ENCODE measurements at places on chromosomes 5 and 9.

GRCh38 chr5:67255881-67256280 is 59.3 kb upstream of the CD180 start:
- H3K4me1 ChIP-seq = peaks cover 2% of the 10 kb centered on the region
- peaks cover 12% of the 10 kb centered on the region for H3K27me3 ChIP-seq
- H3K36me3 ChIP-seq = no peaks in the 10 kb centered on the region
- no peak overlapping the region for H3K4me3 ChIP-seq

DNA sequence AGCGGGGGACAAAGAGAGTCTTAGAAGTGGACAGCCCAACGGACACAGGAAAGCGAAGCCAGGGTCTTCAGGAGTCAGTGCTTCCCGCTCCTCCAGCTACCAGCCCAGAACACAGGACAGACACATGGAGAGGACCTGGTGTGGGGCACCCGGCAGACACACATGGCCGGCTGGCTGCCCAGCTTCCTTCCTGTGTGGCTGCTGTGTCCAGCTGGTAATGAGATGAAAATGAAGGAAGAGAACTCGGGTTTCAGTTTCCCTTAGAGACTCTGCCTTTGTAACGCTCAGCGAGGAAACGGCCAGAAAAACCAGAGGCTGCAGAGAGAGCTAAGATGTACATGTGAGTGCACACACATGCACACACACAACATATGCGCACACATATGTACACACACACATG is 87.5 kb downstream of the SECISBP2 start:
- H3K27ac ChIP-seq = peak overlapping the region; percentile 36
- DNase-seq = no peak
- H3K4me3 ChIP-seq = no peak overlapping the region

GRCh38 chr9:17272536-17272935 is 137.7 kb downstream of the CNTLN start:
- H3K36me3 ChIP-seq = no peaks in the 10 kb centered on the region
- H3K27me3 ChIP-seq = no peaks in the 10 kb centered on the region
- no peak overlapping the region for H3K27ac ChIP-seq
- no peak overlapping the region for H3K4me3 ChIP-seq
- no peak for DNase-seq

- no peak for DNase-seq
- no peaks in the 10 kb centered on the region for H3K27me3 ChIP-seq
- no peaks in the 10 kb centered on the region for H3K4me1 ChIP-seq
- H3K4me3 ChIP-seq = no peak overlapping the region
- H3K27ac ChIP-seq = no peak overlapping the region
Observed at GRCh38 chr9:109586993-109587392, 88.9 kb upstream of the PTPN3 start.

DNA sequence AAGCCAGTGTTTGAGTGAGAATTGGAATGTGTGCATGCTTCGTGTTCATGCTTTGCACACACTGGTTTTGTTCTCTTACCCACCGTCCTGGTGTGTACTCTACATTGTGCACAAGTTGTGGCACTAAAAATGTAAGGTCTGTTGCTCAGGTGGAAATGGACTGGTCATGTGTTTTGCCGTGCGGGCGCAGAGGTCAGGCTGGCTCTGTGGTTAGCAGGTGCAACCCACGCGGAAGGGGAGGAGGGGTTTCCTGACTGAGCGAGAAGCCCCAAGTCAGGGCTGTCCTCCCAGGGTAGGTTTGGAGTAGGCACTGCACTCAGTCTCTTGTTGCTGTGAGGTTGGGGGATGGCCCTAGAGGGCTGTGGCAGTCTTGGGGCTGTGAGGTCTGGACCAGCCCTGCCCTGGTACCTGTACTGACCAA is 86.6 kb downstream of the EHMT1 start:
- H3K36me3 ChIP-seq = peaks cover 51% of the 10 kb centered on the region
- H3K27me3 ChIP-seq = no peaks in the 10 kb centered on the region
- no peak for DNase-seq
- peak overlapping the region; percentile 15 for H3K4me3 ChIP-seq
- H3K4me1 ChIP-seq = peaks cover 29% of the 10 kb centered on the region

GRCh38 chr5:177363565-177363964 is 5.8 kb downstream of the RGS14 start:
- H3K4me3 ChIP-seq = no peak overlapping the region
- no peak for DNase-seq
- peaks cover 33% of the 10 kb centered on the region for H3K36me3 ChIP-seq

- no peak overlapping the region for H3K27ac ChIP-seq
- no peaks in the 10 kb centered on the region for H3K27me3 ChIP-seq
- no peaks in the 10 kb centered on the region for H3K36me3 ChIP-seq
- no peak overlapping the region for H3K4me3 ChIP-seq
- no peak for DNase-seq
Observed at GRCh38 chr9:127053057-127053821, 69.2 kb downstream of the ANGPTL2 start.

GRCh38 chr9:74773886-74774479 is 113.7 kb downstream of the TRPM6 start:
- H3K4me1 ChIP-seq = peaks cover 16% of the 10 kb centered on the region
- no peak overlapping the region for H3K27ac ChIP-seq
- H3K27me3 ChIP-seq = peaks cover 6% of the 10 kb centered on the region
- peak; percentile 55 for DNase-seq

DNA sequence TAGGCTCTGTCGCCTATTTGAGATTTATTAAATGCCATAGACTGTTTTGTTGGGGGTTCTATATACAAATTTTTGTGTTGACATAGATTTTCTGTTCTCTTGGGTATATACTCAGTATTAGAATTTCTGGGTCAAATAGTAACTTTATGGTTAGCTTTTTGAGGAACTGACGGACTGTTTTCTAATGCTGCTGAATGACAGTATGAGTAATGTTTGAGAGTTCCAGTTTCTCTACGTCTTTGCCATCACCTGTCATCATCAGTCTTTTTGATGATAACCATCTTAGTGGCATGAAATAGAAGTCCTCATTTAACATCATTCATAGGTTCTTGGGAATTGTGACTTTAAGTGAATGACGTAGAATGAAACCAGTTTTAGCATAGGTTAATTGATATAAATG is 60.1 kb downstream of the CCDC171 start:
- no peaks in the 10 kb centered on the region for H3K27me3 ChIP-seq
- no peak for DNase-seq
- H3K4me1 ChIP-seq = peaks cover 10% of the 10 kb centered on the region
- H3K36me3 ChIP-seq = no peaks in the 10 kb centered on the region
- H3K4me3 ChIP-seq = no peak overlapping the region
- H3K27ac ChIP-seq = no peak overlapping the region
